ENCODE measurements at places on chromosomes 4 and X. TPM values are rescaled to one million over a fixed set of nuclear protein-coding genes. Genes with fewer than 3 reads are reported as not detected.
A peak's percentile ranks its signal among the peaks of the same experiment; 100 is the strongest.

FRAS1 gene
- total RNA-seq, result 7.1 TPM

SH2D1A gene
- not detected for total RNA-seq

GRCh38 chr4:47109379-47109778, 78.0 kb downstream of the GABRB1 start:
- no peak for DNase-seq

DNA sequence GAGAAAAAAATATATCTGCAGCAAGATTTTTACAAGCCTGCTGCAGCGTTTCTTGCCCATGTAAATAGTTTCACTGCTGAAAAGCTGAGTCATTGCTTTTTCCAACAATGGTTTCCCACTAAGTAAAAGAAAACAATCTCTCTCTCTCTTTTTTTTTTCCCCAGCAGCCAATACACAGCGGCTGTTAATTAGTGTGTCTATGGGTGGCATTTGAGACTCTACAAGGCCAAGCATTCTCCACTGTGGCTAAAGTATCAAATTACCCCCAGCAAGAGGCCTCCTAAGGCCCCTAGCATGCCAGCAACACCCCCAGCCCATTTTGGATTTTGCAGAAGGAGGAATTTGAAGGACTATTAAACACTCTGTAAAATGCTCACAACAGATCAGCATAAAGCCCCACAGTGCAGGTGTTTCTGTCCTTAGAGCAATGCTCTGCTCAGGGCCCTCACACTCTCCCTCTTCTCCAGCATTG, 837.4 kb downstream of the TRIML1 start:
- peak; percentile 12 for DNase-seq

DNA sequence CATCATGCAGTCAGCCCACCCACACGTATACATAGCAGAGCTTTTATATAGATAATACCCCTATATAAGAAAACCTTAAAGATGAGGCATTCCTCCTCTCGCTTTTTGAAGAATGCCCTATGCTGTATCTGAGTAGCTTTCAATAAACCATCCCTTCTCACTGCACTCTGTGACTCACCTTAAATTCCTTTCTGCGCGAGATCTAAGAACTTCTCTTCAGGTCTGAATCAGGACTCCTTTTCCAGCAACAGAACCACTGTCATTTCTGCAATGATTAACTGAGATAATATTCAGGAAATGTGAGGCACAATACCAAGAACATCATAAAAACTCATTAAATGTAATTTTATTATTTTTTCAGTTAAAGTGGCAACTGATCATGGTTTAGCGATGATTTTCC, 76.4 kb upstream of the DCLK2 start:
- DNase-seq, result peak; percentile 79

GRCh38 chrX:19514791-19515614, at the start of gene MAP3K15:
MAP3K15 (minus strand) TSS chrX:19515508; CDS start chrX:19515261, 247 bp downstream.
- no peak for DNase-seq

GRCh38 chrX:77740376-77740905, 45.6 kb downstream of the ATRX start:
- peak; percentile 2 for DNase-seq

DNA sequence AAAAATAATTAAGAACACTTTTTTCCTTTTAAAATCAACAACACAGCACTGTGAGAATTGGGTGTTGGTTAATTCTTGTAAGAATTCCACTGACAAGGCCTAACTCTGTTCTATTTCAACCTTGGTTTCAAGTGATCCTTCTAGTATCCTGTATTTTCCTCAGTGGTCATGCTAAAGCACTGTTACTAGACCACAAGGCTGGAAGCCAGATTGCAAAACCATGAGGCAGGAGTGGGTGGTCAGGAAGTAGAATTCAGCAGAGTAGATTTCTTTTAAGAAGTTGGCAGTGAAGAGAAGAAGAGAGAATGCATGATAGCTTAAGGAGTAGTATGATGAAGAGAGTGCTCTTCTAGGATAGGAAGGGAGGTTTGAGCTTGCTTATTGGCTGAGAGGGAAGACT, 71.6 kb upstream of the LEF1 start:
- no peak for DNase-seq

- no peak for DNase-seq
Measured at GRCh38 chrX:66021765-66022631, 17.9 kb downstream of the VSIG4 start.

GRCh38 chr4:43089730-43090129, 197.2 kb downstream of the GRXCR1 start:
- DNase-seq, result peak; percentile 57

DNA sequence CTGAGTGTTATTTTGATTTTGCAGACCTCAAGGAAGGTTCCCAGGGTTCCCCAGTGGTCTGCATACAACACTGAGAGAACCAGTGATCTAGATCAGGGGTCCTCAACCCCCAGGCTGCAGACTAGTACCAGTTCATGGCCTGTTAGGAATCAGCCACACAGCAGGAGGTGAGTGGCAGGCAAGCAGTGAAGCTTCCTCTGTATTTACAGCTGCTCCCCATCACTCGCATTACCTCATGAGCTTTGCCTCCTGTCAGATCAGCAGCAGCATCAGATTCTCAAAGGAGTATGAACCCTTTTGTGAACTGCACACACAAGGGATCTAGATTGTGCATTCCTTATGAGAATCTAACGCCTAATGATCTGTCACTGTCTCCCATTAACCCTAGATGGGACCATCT, 28.5 kb downstream of the EDNRA start:
- no peak for DNase-seq

All from foreskin keratinocyte (primary cell).